DND-41 (cell line): ENCODE measurements at places on chromosomes 13 and 19.

- DNase-seq, result no peak
- no peak overlapping the region for H3K4me3 ChIP-seq
- H3K27ac ChIP-seq, result no peak overlapping the region
- H3K36me3 ChIP-seq, result no peaks in the 10 kb centered on the region
Measured at GRCh38 chr13:35954207-35954560, 177.0 kb downstream of the DCLK1 start.

GRCh38 chr13:51929699-51930098 lies 67.9 kb downstream of the CCDC70 start:
- DNase-seq, result no peak
- no peaks in the 10 kb centered on the region for H3K4me1 ChIP-seq
- H3K27me3 ChIP-seq, result peaks cover 4% of the 10 kb centered on the region
- H3K27ac ChIP-seq, result no peak overlapping the region

GRCh38 chr13:35771898-35772297 lies 295.4 kb upstream of the MAB21L1 start:
- H3K4me3 ChIP-seq, result no peak overlapping the region
- no peak overlapping the region for H3K27ac ChIP-seq
- H3K27me3 ChIP-seq, result no peaks in the 10 kb centered on the region
- no peaks in the 10 kb centered on the region for H3K4me1 ChIP-seq
- no peaks in the 10 kb centered on the region for H3K36me3 ChIP-seq

DNA sequence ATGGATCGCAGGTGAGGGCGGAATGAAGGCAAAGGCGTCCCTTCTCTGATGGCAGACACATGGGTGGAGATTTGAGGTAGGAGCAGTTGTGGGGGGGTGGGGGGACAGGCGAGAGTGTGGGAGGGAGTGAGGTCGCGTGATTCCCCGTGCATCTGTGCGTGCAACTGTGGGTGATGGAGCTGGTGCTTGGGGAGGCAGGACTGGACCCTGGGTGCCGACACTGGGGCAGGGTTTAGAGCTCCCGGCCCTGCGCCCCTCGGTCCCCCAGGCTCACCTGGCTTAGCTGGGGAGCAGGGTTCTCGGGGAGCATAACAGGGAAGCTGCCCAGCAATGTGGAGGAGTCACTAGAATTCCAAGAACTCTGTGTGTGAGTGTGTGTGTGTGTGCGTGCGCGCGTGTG lies 3.4 kb downstream of the TMPRSS9 start:
- no peaks in the 10 kb centered on the region for H3K4me1 ChIP-seq
- no peak for DNase-seq
- no peaks in the 10 kb centered on the region for H3K36me3 ChIP-seq
- no peak overlapping the region for H3K4me3 ChIP-seq
- H3K27ac ChIP-seq, result no peak overlapping the region

GRCh38 chr19:29399804-29400203 lies 126.0 kb upstream of the VSTM2B start:
- H3K27me3 ChIP-seq, result no peaks in the 10 kb centered on the region
- no peak overlapping the region for H3K4me3 ChIP-seq
- no peak overlapping the region for H3K27ac ChIP-seq
- H3K36me3 ChIP-seq, result no peaks in the 10 kb centered on the region
- H3K4me1 ChIP-seq, result no peaks in the 10 kb centered on the region

GRCh38 chr13:94454334-94454733 lies 25.1 kb downstream of the DCT start:
- H3K27ac ChIP-seq, result no peak overlapping the region
- H3K4me1 ChIP-seq, result no peaks in the 10 kb centered on the region
- no peak for DNase-seq
- H3K27me3 ChIP-seq, result no peaks in the 10 kb centered on the region

DNA sequence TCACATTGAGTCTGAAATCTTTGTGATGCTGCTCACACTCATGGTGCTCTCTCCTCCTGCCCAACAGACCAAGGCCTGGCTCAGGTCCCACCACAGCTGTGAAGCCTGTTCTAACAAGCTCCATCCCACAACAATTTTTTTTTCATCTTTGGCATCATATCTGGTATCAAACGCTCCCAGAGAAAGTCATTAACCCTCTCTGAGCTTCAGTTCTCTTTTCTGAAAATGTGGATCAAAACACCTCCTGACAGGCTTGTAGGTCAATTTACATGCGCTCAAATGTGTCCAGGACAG lies 224.4 kb downstream of the LACC1 start:
- no peak overlapping the region for H3K4me3 ChIP-seq
- H3K27ac ChIP-seq, result no peak overlapping the region
- no peaks in the 10 kb centered on the region for H3K27me3 ChIP-seq
- DNase-seq, result no peak
- H3K4me1 ChIP-seq, result no peaks in the 10 kb centered on the region

- no peak overlapping the region for H3K4me3 ChIP-seq
- H3K27ac ChIP-seq, result no peak overlapping the region
- no peaks in the 10 kb centered on the region for H3K4me1 ChIP-seq
Measured at GRCh38 chr13:44212633-44213396, 160.8 kb upstream of the SERP2 start.

- no peaks in the 10 kb centered on the region for H3K27me3 ChIP-seq
- H3K27ac ChIP-seq, result no peak overlapping the region
- H3K4me3 ChIP-seq, result no peak overlapping the region
Measured at GRCh38 chr13:69600811-69601210, 506.8 kb upstream of the ATXN8OS start.
